GDM1 (cell line): ENCODE measurements at places on chromosomes 6 and 20.

DNA sequence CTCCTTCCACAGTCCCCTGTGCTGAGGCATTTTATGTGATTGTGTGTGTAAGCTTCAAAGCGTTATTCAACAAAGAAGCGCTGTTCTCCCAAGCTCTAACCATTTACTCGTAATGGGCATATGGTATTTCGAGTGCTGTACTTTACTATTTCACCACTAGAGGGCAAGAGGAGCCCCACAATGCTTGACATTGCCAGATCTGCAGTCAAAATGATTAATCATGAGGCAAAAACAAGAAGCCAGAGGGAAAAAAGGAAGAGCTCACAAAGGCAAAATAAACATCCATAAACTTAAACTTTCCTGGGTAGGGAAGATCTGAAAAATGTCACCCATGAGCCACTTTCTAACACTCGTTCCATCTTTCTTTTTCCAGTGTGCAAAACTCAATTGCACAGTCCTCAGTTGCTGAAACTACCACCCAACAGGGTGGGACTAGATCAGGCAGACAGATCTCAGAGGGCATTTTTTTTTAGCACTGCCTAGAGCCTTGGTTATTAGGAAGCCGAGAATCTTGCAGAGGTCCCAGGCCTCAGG lies 215.0 kb upstream of the PLCB4 start:
- DNase-seq = peak; percentile 24

- DNase-seq = no peak
Measured at GRCh38 chr6:121607721-121608120, 172.3 kb downstream of the GJA1 start.

DNA sequence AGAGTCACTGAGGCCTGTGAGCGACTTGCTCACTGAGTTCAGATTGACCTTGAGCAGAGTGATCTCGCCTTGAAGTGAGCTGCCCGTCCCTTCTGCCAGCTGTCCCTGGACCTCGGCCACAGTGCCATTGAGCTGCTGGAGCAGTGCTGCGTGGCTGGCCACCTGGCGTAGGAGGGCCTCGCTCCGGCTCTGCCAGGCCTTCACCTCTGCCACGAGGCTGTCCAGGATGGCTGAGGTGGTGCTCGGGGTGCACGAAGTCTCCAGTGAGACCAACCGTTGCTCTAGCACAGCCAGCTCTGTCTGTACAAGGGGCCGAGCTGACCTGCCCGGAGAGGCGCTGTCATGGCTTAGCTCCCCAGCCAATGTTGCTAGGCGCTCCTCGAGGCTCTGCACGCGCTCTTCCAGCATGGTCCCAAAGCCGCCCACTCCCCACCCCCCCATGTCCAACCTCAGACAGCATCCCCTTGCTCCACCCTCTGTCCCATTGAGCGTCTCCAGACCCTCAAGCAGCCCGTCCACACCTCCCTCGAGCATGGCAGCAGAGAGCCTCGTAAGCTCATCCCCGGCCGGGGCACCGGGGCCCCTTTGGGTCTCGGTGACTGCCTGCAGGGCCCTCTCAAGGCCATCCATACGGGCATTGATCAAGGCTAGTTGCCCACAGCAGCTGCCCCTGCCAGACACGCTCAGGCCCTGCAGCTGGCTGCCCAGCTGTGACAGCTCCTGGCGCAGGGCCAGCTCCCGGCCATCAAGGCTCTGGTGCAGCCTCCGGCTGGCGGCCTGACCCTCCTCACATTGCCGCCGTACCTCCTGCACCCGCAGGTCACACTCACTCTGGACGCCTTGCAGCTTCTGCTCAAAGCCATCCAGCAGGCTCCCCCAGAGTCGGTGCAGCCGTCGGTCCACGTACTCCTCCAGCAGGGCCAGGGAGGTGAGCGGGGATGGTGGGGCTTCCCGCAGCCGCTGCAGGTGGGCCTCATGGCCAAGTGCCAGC lies 4.6 kb downstream of the EMILIN3 start:
- DNase-seq = no peak

DNA sequence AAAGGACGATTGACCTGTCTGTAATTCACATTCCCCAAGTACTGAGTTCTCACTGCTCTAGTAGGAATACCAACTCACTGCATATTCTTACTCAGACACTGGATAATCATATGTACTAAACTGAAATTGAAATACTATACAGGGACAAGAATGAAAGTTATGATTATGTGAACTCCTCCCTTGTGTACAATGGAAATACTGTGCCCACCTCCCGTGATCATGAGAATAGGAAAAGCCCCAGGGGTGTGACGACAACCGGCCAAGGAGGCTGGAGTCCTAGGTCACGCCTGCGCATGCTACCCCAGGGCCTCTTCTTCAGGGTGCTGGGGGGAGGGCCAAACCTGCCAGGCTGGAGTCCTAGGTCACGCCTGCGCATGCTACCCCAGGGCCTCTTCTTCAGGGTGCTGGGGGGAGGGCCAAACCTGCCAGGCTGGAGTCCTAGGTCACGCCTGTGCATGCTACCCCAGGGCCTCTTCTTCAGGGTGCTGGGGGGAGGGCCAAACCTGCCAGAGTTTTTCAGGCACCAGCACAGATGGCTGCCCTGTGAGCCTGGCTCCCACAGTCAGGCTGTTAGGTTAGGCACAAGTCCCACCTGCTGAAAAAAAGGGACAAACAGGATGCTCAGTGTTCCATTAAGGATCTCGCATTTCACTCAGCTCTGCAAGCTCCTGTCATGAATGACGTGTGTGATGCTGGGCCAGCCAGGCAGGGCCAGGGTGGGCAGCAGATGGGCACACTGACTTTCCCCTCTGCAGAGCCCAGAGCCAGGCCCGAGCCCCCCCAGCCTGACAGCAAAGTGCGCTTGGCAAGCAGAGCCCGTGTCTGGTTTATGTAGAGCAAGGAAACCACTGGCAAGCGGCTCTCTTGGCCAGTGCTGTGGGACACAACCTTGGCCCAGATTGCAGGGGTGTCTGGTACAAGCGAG lies 107.7 kb downstream of the FOXF2 start:
- DNase-seq = no peak

- no peak for DNase-seq
Measured at GRCh38 chr6:16649241-16649640, 112.0 kb downstream of the ATXN1 start.

- no peak for DNase-seq
Measured at GRCh38 chr6:12356431-12356830, 66.3 kb downstream of the EDN1 start.

DNA sequence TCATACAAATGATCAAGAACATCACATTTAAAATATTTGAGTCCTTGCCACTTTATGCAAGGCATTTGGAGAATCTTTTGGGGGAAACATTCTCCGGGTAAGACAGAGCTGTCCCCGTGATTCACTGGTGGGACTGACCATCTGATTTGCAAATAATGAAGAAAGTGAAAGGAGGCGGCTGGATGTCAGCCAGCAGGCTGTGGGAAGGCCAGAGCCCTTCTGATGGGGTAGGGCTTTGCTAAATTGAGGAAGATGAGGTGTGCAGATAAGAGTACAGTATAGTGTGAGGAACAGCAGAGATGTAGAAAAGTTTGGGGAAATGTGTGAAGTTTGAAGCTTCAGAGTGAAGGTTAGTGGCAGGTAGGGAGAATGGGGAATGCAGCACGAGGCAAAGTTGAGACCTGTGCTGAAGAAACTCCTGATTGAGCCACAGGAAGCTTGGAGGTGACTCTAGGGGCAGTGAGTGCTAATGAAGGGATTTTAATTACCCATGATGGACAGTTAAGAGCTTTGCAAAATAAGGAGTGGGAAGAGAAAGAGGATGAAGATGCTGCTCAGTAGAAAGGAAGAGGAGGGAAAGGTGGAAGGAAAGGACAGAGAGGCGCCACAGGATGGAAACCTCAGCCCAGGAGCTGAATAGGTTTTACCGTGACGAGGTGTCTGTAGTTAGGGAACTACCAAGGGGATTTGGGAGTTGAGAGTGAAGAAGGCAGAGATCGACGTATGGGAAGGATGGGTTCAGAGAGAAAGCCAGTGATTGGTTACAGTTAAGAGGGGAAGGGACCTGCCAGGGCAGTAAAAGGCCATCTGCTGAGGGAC lies 68.7 kb downstream of the SNX9 start:
- DNase-seq = no peak

DNA sequence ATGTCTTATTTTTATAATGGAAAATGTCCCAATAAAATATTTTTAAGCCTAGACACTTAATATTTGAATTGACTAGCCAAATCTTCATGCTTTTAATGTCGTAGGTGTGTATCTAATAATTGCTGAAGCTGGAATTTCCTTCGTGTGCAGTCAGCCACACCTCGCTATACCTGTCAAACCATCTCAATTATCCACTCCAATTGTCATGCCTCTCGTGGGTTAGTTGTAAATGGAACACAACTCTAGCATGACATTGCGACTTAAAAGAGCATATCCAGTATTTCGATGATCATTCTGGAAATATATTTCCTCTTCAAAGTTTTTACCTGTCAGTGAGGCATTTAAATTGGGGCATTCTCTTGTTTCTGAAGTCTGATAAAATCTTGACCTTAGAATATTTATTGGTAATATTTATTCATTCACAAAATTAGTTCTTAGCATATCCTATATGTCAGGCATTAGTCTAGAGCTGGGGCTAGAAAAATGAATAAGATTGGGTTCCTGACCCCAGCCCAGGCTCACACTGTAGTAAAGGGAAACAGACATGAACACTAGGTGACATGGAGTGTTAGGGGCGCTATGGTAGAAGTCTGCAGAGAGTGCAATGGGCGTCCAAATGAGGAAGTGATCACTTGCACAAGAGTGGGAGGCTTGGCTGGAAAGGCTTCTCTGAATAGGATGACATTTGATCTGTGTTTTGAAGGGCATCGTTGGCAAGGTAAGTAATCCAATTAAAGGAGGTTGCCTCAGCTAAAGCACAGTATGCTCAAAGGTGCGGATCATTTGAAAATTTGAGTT lies 11.0 kb upstream of the CFAP206 start:
- peak; percentile 26 for DNase-seq

- no peak for DNase-seq
Measured at GRCh38 chr6:148658681-148659430, 88.0 kb upstream of the UST start.

DNA sequence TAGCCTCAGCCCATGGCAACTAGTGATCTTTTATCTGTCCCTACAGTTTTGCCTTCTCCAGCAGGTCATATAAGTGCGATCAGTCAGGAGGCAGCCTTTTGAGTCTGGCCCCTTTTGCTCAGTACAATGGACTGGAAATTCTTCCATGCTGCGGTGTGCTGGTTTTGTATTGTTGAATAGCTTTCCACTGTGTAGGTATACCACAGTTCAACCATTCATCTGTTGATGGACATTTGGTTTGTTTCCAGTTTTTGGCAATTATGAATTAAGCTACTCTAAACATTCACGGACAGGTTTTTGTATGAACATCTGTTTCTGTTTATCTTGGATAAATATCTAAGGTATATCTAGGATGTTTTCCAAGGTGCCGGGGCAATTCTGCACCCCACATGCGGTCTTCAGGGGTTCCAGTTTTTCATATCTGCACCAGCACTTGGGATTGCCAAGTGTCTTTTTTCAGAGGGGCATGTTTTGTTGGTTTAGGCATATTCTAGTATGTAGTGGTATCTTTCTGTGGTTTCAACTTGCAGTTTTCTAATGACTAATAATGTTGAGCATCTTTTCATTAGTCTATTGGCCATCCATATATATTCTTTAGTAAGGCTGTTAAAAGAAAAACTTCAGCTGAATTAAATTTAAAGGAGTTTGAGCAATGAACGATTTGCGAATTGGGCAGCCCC lies 141.0 kb downstream of the TFAP2C start:
- DNase-seq = no peak

DNA sequence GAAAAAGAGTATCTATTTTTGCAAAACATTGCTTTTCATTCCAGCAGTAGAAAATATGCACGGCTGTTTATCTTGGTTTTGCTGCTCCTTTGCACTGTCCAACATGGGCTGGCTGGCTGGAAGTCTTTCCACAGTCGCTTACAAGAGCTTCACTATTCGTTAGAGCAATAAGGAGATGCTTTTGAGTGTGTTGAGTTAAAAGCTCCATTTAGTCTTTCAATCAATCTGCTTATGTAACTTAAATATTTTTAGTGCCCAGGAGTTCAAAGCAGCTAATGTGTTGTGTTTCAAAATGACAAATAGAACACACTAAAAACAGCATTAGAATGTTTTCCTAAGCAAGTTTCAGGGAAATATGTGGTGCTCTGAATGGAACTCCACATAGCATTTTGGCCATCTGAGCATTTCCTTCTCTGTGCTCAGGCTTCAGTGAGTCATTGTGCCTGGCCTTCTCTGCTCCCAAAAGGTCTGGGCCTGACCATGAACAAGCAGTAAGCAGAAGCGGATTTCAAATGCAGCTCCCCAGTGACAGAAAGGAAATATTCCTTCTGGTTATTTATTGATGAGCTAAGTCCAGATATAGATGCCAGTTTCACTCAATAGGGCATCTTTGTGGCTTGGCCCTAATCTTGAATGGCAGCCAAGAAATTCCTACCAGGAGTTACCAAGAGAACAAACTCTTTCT lies 580.3 kb downstream of the TENT5A start:
- DNase-seq = no peak

GRCh38 chr6:109088995-109089394 lies 5.7 kb downstream of the SESN1 start:
- DNase-seq = no peak

GRCh38 chr6:33208091-33208967 lies at the start of gene RING1:
RING1 (plus strand) TSS chr6:33208500; CDS start chr6:33208823, 323 bp downstream.
- DNase-seq = peak; percentile 79

DNA sequence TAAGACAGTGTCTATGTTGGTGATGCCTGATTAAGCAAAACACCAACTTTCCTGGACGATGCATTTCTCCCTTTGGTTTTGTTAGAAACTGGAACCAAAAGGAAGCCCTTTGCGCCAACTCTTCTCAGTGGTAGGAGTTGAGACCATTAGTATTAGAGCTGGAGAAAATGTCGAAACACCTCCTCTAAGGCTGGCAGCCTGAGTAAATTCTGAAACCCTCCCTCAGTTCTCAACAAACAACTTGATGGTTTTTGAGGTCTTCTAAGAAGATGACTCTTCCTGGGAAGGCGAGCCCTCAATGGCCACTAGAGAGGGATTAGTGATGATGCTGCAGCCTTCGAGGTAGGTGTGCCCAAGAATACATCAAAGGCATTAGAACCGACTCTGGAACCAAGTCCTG lies 78.4 kb upstream of the CCN6 start:
- no peak for DNase-seq

GRCh38 chr20:22684072-22684762 lies 99.8 kb upstream of the FOXA2 start:
- DNase-seq = peak; percentile 67

DNA sequence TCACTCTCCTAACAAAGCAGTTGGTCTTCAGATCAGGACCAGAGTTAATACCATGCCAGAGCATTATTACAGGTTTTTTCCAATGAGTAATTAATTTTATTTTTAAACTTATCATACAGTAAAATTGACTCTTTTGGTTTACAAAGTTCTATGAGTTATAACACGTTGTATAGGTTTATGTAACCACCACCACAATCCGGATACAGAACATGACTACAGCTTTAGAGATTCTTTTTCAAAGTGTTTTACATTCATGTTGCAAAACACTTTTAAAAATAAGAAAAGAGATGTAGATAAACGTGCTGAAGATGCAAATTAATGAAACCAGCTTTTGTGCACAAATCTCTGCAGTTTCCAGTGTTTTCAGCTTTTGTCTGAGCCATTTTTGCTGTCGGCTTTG lies 1.5 kb upstream of the TPBG start:
- DNase-seq = no peak
